ENCODE measurements at places on chromosomes 5 and 9. TPM values are rescaled to one million over a fixed set of nuclear protein-coding genes. Genes with fewer than 3 reads are reported as not detected.

- H3K27me3 ChIP-seq, result no peaks in the 10 kb centered on the region
- no peak overlapping the region for H3K4me3 ChIP-seq
- no peak for DNase-seq
- H3K27ac ChIP-seq, result no peak overlapping the region
- H3K4me1 ChIP-seq, result no peaks in the 10 kb centered on the region
These were observed 5.1 kb downstream of the SPINK1 start for GRCh38 chr5:147826361-147826760.

DNA sequence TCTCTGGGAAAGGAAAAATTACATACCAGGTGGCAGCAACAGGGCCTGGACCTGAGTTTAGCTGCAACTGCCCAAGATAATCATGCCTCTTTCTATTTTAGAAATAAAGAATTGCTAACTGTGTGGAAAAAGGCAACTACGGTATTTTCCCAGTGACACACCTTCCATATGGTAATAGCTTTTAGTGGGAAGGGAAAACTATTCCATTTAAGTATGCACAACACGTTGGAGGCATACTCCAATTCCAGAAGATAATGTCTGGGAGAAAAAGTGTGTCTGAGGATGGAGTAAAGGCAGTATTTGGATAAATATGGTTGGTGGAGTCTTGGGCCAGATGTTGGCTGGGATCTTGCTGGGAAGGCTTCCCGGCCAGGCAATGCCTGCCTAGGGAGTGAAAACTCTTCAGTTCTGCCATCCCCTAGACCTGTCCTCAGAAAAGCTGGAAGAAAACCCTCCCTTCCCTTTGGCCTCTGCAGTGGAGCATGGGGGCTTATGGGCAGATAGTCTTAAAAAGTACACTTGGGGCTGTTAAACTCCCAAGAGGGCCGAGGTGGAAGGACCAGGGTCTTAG lies 40.6 kb downstream of the SH3PXD2B start:
- H3K4me1 ChIP-seq, result no peaks in the 10 kb centered on the region
- H3K36me3 ChIP-seq, result no peaks in the 10 kb centered on the region
- DNase-seq, result no peak
- H3K27me3 ChIP-seq, result peaks cover 52% of the 10 kb centered on the region
- no peak overlapping the region for H3K27ac ChIP-seq
- no peak overlapping the region for H3K4me3 ChIP-seq

- peaks cover 27% of the 10 kb centered on the region for H3K4me1 ChIP-seq
- no peaks in the 10 kb centered on the region for H3K36me3 ChIP-seq
These were observed 63.8 kb upstream of the RNF130 start for GRCh38 chr5:180135128-180135955.

The ANKDD1B gene
- total RNA-seq, result 0.25 TPM

DNA sequence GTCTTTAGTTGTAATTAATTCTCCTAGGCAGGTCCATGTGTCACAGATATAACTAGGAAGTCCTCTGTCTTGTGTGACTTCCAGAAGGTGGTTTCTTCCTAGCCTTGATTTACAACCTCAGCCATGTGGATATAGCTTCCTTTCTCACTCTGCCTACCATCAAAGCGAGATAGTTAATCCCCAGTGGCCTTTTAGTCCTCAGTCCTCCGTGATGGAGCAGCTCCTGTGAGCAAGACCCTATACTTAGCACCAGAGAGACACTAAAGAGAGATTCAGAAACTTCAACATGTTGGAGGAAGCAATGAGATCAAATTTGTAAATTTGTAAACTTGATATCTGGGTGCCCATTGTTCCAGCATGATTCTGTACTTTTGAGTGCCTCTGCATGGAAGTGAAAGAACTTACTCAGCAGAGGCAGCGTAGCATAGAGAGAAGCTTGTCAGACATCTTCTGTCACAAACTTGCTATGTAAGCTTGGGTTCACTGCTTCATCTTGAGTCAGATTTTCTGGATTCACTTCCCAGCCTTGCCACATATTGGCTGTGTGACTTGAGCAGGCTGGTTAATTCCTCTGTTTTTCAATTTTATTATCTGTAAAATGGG lies 170.2 kb upstream of the NR3C1 start:
- H3K36me3 ChIP-seq, result no peaks in the 10 kb centered on the region
- no peaks in the 10 kb centered on the region for H3K27me3 ChIP-seq
- no peaks in the 10 kb centered on the region for H3K4me1 ChIP-seq
- no peak overlapping the region for H3K27ac ChIP-seq
- H3K4me3 ChIP-seq, result no peak overlapping the region

GRCh38 chr5:154783774-154784460 lies 28.7 kb downstream of the LARP1 start:
- peak; percentile 50 for DNase-seq
- H3K4me1 ChIP-seq, result peaks cover 38% of the 10 kb centered on the region
- H3K36me3 ChIP-seq, result peaks cover 63% of the 10 kb centered on the region
- H3K4me3 ChIP-seq, result no peak overlapping the region
- no peaks in the 10 kb centered on the region for H3K27me3 ChIP-seq

- DNase-seq, result no peak
- no peaks in the 10 kb centered on the region for H3K27me3 ChIP-seq
- peaks cover 26% of the 10 kb centered on the region for H3K4me1 ChIP-seq
- no peak overlapping the region for H3K27ac ChIP-seq
- peaks cover 49% of the 10 kb centered on the region for H3K36me3 ChIP-seq
These were observed 4.4 kb downstream of the LRRC8A start for GRCh38 chr9:128886211-128886891.

DNA sequence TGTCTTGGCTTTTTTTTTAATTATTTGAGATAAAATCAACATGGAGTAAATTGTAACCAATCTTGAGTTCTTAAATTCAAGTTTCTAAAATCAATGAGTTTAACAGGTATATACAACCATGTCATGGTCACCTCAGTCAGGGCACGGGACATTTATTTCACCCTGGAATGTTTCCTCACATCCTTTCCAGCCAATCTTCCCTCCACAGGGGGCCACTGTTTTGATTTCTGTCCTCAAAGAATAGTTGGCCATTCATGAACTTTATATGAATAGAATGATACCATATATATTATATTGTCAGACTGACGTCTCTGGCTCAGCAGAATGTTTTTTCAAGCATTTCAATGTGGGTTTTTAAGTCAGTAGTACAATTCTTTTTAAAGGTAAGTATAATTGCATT lies 806 bp downstream of the ZNF474 start:
- no peaks in the 10 kb centered on the region for H3K36me3 ChIP-seq
- no peak overlapping the region for H3K4me3 ChIP-seq
- DNase-seq, result no peak
- H3K4me1 ChIP-seq, result peaks cover 24% of the 10 kb centered on the region
- no peak overlapping the region for H3K27ac ChIP-seq

- H3K27ac ChIP-seq, result no peak overlapping the region
- no peak overlapping the region for H3K4me3 ChIP-seq
- peaks cover 60% of the 10 kb centered on the region for H3K36me3 ChIP-seq
- no peaks in the 10 kb centered on the region for H3K4me1 ChIP-seq
These were observed 12.6 kb downstream of the TRIM23 start for GRCh38 chr5:65611524-65611923.

DNA sequence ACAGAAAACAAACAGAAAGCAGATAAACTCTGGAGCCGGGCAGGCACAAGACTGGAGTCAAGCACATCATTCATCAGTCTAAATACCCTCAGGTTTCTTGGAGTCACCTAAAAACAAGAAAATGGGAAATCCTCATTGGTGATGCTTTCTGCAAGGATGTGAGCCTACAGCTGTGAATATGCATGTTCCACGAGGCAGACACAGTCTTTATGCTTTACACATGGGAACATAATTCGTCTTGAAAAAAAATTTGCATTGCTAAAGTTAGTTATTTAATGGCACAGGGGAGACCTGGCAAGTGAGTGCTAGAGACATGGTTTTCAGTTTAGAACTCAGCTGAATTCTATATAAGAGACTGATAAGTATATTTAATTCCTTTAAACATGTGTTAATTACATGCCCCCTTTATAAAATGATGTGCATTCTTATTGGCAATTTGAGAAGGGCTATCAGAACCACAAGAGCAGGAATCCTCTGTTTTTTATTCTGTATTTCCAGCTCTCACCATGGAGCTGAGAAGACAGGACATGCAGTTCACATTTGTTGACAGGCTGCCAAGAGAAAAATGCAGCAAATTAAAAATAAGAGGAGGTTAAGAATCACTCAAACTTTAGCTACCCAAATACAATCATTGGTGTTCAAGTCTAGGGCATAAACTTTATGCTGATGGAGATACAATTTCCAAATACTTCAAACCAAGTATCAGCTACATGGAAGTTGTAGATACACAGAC lies 438.0 kb upstream of the MPDZ start:
- H3K4me3 ChIP-seq, result no peak overlapping the region
- no peaks in the 10 kb centered on the region for H3K36me3 ChIP-seq
- DNase-seq, result no peak
- H3K4me1 ChIP-seq, result no peaks in the 10 kb centered on the region

The ACSL6 gene
- total RNA-seq, result 1.5 TPM

DNA sequence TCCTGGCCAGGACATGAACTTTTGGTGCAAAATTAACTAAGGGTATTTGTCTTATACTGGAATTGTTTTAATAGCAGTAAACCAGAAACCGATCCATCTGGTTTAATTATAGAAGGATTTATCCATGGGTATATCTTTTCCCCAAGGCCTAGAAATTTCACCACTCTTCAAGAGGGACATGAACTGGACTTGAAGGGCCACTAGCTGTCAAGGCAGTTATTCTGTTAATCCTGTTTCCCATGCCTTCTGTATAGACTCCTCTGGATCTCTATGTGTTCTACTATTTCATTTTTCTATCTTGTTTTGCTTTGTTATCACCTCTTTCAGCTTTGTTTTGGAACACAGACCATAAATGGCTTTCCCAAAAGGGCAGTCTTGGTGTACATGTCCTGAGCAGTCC lies 467.6 kb downstream of the KIF4B start:
- no peaks in the 10 kb centered on the region for H3K4me1 ChIP-seq
- no peaks in the 10 kb centered on the region for H3K27me3 ChIP-seq
- no peak overlapping the region for H3K4me3 ChIP-seq
- no peak overlapping the region for H3K27ac ChIP-seq
- DNase-seq, result no peak

The MOB3B gene
- 11.7 TPM for total RNA-seq

DNA sequence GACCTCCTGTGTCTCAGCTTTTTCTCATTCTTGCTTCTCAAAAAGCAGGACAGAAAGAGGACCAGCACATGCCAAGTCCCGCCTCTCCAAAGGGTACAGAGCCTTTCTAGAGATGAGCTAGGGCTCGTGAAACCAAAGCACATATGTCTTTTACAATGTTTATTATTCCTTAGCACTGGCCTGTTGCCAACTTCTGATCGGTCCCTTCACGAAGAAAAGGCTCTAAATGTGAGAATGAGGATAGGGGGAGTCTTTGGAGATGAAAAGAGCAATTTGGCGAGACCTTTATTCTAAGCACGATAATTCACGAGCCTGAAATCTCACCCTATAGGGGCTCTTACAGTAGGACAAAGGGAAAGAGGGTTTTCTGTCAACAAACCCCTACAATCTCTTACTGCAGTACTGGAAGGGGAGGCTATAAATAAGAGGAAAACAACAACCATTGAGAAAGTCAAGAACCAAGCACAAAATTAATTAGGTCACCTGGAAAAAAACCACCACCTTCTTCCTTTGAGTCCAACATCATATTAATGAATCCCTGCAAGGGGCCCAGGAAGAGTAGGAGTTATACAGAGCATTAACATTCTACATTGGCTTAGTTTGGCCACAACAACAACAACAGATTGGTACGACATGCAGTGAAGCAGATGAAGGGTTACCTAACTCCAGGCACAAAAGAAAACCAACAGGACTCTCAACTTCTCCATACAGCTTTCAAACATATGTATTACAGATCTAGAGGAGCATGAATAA lies 309.5 kb downstream of the PDE4D start:
- H3K4me1 ChIP-seq, result no peaks in the 10 kb centered on the region
- no peaks in the 10 kb centered on the region for H3K36me3 ChIP-seq
- no peak for DNase-seq
- H3K27ac ChIP-seq, result no peak overlapping the region
- no peaks in the 10 kb centered on the region for H3K27me3 ChIP-seq

The PRRX2 gene
- total RNA-seq, result not detected

DNA sequence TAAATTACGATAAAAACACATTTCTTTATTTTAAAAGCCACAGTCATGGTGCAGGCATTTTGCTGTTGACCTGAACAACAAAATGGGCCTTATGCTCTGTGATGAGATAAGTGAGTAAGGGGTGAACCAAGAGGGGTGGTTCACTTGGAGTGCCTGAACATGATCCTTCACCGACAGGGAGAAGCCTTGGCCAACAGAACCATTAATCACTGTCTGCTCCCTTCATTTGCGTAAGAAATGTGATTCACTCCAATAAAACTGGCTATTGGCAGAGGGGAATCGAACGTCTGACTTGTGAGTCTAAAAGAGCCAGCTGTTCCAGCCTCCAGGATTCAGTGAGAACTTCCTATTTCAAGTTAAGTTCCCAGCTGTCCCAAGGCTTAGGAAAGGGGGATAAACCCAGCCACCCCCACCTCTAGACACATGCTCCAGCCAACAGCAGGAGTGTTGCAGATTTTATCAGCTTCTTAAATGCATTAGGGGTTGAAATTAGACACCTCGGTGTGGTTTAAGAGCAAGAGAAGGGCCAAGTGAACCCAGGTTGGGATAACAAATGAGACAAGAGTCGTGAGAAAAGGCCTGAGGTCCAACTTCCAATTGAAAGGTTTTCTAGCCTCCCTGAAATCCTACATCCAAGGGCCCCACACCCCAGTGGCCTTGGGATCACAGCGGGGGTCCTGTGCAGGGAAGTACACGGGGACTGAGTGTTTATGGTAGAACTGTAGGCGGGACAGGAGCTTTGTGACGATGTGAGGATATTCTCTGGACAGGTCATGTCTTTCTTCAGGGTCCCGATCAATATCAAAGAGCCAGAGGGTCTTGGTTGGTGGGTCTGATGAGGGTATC lies 131.4 kb upstream of the LHFPL2 start:
- no peak overlapping the region for H3K4me3 ChIP-seq
- no peak overlapping the region for H3K27ac ChIP-seq
- H3K27me3 ChIP-seq, result no peaks in the 10 kb centered on the region
- peak; percentile 38 for DNase-seq
- no peaks in the 10 kb centered on the region for H3K36me3 ChIP-seq

DNA sequence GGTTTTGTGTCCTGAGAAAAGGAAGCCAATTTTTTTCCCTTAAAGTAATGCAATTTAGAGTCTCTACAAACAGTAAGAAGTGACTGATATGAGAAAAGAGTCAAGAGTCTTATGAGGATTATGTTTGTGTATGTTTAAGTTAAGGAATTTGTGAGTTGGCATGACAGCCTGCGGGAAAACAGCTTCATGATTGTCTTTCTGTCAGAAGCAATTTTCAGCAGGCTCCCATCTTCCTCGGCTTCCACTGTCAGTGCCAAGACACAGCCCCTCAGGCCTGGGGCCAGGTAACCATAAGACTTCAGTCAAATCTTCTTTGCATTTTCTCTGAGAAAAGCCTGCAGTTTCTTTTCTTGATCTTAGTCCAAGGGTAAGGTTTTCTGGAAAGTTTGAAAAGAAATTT lies 17.0 kb upstream of the SELENOP start:
- no peak for DNase-seq
- no peaks in the 10 kb centered on the region for H3K36me3 ChIP-seq
- H3K27me3 ChIP-seq, result no peaks in the 10 kb centered on the region
- H3K4me1 ChIP-seq, result no peaks in the 10 kb centered on the region
- no peak overlapping the region for H3K4me3 ChIP-seq

All from K562 (cell line).